Sigmoid colon (tissue), 7 donors: ENCODE measurements at places on chromosomes 12 and 14. TPM values are rescaled to one million over a fixed set of nuclear protein-coding genes. Genes with fewer than 3 reads are reported as not detected.

The GPR84 gene
- 0.92 TPM for polyA plus RNA-seq

The AP1G2 gene
- 41.6 TPM for polyA plus RNA-seq

The CLEC14A gene
- 12.2 TPM for polyA plus RNA-seq

The RNASE2 gene
- 3.2 TPM for polyA plus RNA-seq

DNA sequence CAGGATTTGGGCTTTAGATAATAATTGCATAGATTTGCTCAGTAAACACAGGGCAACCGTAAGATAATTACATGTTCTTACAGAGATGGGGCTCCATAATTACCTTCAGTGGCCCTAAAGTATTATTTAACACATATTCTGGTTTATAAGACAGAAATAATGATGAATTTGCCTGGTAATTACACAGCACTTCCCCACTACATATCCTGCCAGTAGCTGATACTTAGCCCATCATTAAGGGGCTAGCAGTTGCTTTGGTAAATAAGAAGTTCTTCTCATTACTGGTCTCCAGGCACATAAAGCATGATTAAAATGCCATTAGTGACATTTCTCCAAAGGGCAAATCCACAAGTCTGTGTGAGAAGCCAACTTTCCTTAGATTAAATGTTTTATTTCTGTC lies 158.7 kb downstream of the NUAK1 start:
- no peak for DNase-seq
- no peaks in the 10 kb centered on the region for H3K4me1 ChIP-seq
- no peaks in the 10 kb centered on the region for H3K27me3 ChIP-seq

GRCh38 chr14:42687421-42687820 lies 1080.7 kb downstream of the LRFN5 start:
- H3K27me3 ChIP-seq: no peaks in the 10 kb centered on the region
- H3K36me3 ChIP-seq: no peaks in the 10 kb centered on the region
- H3K4me1 ChIP-seq: no peaks in the 10 kb centered on the region
- no peak overlapping the region for H3K4me3 ChIP-seq
- DNase-seq: no peak

- no peak overlapping the region for H3K4me3 ChIP-seq
- no peaks in the 10 kb centered on the region for H3K27me3 ChIP-seq
- peaks cover 11% of the 10 kb centered on the region for H3K4me1 ChIP-seq
- DNase-seq: peak; percentile 48
- H3K36me3 ChIP-seq: no peaks in the 10 kb centered on the region
Measured at GRCh38 chr12:131112700-131113290, 159.1 kb downstream of the ADGRD1 start.

GRCh38 chr12:108561852-108562347 lies 496 bp upstream of the ISCU start:
- H3K4me1 ChIP-seq: peaks cover 65% of the 10 kb centered on the region
- no peaks in the 10 kb centered on the region for H3K27me3 ChIP-seq
- no peak for DNase-seq
- peaks cover 37% of the 10 kb centered on the region for H3K36me3 ChIP-seq

DNA sequence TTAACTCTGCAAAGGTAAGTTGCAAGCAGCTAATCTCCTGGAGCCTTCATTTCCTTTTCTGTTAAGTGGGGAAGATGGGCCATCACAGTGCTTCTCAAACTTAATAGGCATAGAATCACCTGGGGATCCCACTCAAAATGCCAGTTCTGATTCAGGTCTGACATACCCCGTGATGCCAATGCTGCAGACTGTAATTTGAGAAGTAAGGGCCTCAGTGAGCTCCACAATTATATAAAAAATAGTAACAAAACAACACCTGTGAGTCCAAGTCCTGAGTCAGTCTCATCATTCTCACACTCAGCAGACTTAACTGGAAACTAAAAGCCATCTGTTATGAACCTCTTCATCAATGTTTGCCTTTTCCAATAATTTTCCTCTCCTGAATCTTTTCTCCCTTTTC lies 10.8 kb upstream of the PSMA6 start:
- DNase-seq: no peak
- H3K36me3 ChIP-seq: no peaks in the 10 kb centered on the region
- H3K27me3 ChIP-seq: no peaks in the 10 kb centered on the region

DNA sequence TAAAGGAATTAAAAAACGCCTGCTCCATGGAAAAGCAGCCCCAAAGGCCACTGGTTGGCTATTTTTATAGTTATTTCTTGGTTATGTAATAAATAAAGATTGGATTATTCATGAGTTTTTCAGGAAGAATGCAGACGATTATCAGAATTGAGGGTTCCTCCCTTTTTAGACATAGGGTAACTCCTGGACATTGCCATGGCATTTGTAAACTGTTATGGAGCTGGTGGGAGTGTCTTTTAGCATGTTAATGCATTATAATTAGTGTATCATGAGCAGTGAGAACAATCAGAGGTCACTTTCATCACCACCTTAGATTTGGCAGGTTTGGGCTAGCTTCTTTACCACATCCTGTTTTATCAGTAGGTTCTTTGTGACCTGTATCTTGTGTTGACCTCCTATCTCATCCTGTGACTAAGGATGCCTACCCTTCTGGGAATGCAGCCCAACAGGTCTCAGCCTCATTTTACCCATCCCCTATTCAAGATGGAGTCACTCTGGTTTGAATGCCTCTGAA lies 728.7 kb downstream of the GALC start:
- H3K4me1 ChIP-seq: no peaks in the 10 kb centered on the region
- no peak overlapping the region for H3K4me3 ChIP-seq
- H3K27ac ChIP-seq: no peak overlapping the region
- no peak for DNase-seq
- no peaks in the 10 kb centered on the region for H3K36me3 ChIP-seq
- no peaks in the 10 kb centered on the region for H3K27me3 ChIP-seq

DNA sequence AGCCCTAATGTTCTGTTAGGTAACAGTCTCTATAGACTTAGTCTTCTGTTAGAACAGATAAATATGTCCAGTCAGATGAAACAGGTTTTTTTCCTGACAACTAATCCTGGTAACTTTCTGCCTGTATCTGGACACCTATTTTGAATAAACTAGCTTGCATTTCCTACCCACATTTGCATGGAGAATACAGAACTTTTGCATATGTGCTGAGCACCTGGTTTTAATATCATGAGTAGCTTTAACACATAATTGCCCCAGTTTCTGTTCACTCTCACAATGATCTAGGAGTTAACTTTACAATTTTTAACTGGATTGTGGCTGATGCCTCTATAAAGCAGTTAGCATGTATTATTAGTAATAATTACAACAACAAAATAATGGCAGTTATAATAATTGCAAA lies 111.7 kb downstream of the KTN1 start:
- H3K36me3 ChIP-seq: peaks cover 2% of the 10 kb centered on the region
- no peaks in the 10 kb centered on the region for H3K4me1 ChIP-seq
- no peak for DNase-seq
- H3K27ac ChIP-seq: no peak overlapping the region
- no peaks in the 10 kb centered on the region for H3K27me3 ChIP-seq

- no peak overlapping the region for H3K27ac ChIP-seq
- DNase-seq: no peak
- no peaks in the 10 kb centered on the region for H3K27me3 ChIP-seq
- H3K4me3 ChIP-seq: no peak overlapping the region
- no peaks in the 10 kb centered on the region for H3K36me3 ChIP-seq
Measured at GRCh38 chr12:32826807-32827412, 69.7 kb downstream of the PKP2 start.

- no peak for DNase-seq
- no peak overlapping the region for H3K4me3 ChIP-seq
- H3K27me3 ChIP-seq: no peaks in the 10 kb centered on the region
- no peak overlapping the region for H3K27ac ChIP-seq
Measured at GRCh38 chr12:11702959-11703358, 53.5 kb downstream of the ETV6 start.

GRCh38 chr14:102500158-102500662 lies 9.4 kb downstream of the ANKRD9 start:
- H3K36me3 ChIP-seq: peaks cover 18% of the 10 kb centered on the region
- H3K27ac ChIP-seq: peak overlapping the region; percentile 80
- H3K27me3 ChIP-seq: no peaks in the 10 kb centered on the region
- peaks cover 19% of the 10 kb centered on the region for H3K4me1 ChIP-seq

DNA sequence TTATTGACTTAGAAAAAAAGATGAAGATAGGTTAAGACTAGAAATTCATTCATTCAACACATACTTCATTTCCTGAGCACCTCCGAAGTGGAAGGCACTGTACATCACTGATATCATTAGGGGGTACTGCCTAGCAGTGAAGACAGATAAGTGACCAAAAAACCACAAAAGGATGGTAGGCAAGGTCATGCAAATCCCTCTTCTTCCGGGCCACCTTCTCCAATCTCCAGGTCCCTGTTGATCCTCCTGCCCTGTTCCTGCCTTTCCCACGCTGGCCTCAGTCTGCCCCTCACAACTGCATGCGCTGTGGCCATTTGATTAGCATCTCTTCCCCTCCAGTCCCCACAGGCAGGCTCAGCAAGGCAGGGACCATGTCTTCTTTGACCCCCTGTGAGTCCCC lies 60.8 kb downstream of the SETD3 start:
- DNase-seq: no peak
- H3K36me3 ChIP-seq: no peaks in the 10 kb centered on the region
- H3K4me3 ChIP-seq: no peak overlapping the region
- no peak overlapping the region for H3K27ac ChIP-seq
- H3K27me3 ChIP-seq: no peaks in the 10 kb centered on the region
